ENCODE measurements at places on chromosomes 3 and 15. TPM values are rescaled to one million over a fixed set of nuclear protein-coding genes. Genes with fewer than 3 reads are reported as not detected.
A peak's percentile ranks its signal among the peaks of the same experiment; 100 is the strongest.

The AMT gene
- 2.5 TPM for total RNA-seq

The RETNLB gene
- not detected for total RNA-seq

The HRG gene
- total RNA-seq, result not detected

The GREM1 gene
- 4.5 TPM for total RNA-seq

The PARP15 gene
- 1.0 TPM for total RNA-seq

DNA sequence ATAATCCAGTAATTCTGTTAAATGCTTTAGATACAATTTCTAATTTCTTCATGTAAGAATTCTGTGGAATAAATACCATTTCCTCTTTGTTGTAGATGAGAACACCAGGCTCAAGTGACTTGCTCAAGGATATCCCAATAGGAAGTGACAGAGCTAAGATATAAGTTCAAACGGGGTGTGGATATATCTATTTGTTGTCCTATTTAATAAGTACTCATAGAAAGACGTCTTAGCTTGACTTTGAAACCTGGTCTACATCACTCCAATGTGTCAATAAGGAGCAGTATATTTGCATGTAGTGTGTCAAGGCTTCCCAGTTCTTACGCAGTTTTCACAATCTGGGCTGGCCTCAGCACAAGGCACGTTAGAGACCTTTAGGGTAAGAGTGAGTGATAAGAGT lies 4.7 kb upstream of the GCSAM start:
- no peaks in the 10 kb centered on the region for H3K27me3 ChIP-seq
- no peak overlapping the region for H3K27ac ChIP-seq
- H3K36me3 ChIP-seq, result no peaks in the 10 kb centered on the region
- DNase-seq, result no peak

- H3K36me3 ChIP-seq, result no peaks in the 10 kb centered on the region
- no peak for DNase-seq
- no peaks in the 10 kb centered on the region for H3K4me1 ChIP-seq
- no peak overlapping the region for H3K4me3 ChIP-seq
- no peaks in the 10 kb centered on the region for H3K27me3 ChIP-seq
Observed at GRCh38 chr3:42525736-42526345, 23.4 kb downstream of the VIPR1 start.

- no peaks in the 10 kb centered on the region for H3K27me3 ChIP-seq
- H3K36me3 ChIP-seq, result no peaks in the 10 kb centered on the region
- no peak for DNase-seq
- no peak overlapping the region for H3K4me3 ChIP-seq
- H3K27ac ChIP-seq, result no peak overlapping the region
- H3K4me1 ChIP-seq, result no peaks in the 10 kb centered on the region
Observed at GRCh38 chr3:151445273-151446001, 15.4 kb downstream of the IGSF10 start.

- no peaks in the 10 kb centered on the region for H3K27me3 ChIP-seq
- no peak overlapping the region for H3K4me3 ChIP-seq
- H3K4me1 ChIP-seq, result peaks cover 33% of the 10 kb centered on the region
- DNase-seq, result no peak
Observed at GRCh38 chr3:20074226-20075063, 34.2 kb downstream of the KAT2B start.

- no peaks in the 10 kb centered on the region for H3K27me3 ChIP-seq
- H3K27ac ChIP-seq, result no peak overlapping the region
- no peak for DNase-seq
- H3K4me3 ChIP-seq, result no peak overlapping the region
- no peaks in the 10 kb centered on the region for H3K4me1 ChIP-seq
- H3K36me3 ChIP-seq, result no peaks in the 10 kb centered on the region
Observed at GRCh38 chr15:67786646-67787045, 38.7 kb upstream of the SKOR1 start.

DNA sequence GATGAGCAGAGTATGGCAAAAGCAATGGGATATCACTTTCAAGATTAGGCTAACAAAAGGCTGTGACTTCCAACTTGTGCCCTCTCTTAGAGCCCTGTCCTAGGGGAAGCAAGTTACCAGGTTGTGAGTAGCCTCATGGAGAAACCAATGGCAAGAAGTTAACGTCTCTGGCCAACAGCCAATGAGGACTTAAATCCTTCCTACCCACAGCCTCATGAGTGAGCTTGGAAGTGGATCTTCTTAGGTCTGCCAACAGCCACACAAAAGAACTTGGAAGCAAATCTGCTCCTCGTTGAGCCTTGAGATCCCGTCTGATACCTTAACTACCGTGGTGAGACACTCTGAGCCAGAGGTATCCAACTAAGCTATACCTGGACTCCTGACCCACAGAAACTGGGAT lies 5.7 kb downstream of the NME9 start:
- H3K4me1 ChIP-seq, result peaks cover 14% of the 10 kb centered on the region
- H3K27ac ChIP-seq, result no peak overlapping the region
- no peaks in the 10 kb centered on the region for H3K27me3 ChIP-seq

DNA sequence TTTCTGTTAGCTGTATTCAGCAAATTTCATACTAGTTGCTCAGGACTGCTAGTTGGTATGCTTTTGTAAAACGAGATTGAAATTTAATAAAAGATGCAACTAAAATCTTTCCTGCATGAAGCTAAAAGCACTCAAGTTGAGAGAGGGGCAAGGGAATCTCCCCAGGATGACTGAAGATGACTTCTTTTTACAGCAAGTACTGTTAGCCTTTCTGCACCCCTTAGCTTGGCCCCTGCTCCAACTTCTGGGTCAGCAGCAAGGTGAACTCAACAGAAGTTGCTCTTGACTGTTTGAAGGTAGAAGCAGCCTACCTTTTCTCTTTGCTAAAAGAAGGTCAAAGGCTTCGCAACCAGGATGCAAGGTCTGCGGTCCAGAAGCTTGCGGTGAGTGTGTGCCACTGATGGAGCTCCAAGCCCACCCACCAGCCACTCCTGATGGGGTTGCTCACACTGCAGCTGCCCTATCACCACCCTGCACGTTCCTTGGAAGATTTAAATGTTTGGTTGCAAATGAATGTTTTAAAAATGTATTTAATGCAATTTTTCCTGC lies 32.5 kb downstream of the NME9 start:
- no peak overlapping the region for H3K27ac ChIP-seq
- DNase-seq, result no peak
- no peaks in the 10 kb centered on the region for H3K27me3 ChIP-seq
- H3K4me3 ChIP-seq, result no peak overlapping the region
- H3K36me3 ChIP-seq, result peaks cover 75% of the 10 kb centered on the region
- peaks cover 22% of the 10 kb centered on the region for H3K4me1 ChIP-seq

DNA sequence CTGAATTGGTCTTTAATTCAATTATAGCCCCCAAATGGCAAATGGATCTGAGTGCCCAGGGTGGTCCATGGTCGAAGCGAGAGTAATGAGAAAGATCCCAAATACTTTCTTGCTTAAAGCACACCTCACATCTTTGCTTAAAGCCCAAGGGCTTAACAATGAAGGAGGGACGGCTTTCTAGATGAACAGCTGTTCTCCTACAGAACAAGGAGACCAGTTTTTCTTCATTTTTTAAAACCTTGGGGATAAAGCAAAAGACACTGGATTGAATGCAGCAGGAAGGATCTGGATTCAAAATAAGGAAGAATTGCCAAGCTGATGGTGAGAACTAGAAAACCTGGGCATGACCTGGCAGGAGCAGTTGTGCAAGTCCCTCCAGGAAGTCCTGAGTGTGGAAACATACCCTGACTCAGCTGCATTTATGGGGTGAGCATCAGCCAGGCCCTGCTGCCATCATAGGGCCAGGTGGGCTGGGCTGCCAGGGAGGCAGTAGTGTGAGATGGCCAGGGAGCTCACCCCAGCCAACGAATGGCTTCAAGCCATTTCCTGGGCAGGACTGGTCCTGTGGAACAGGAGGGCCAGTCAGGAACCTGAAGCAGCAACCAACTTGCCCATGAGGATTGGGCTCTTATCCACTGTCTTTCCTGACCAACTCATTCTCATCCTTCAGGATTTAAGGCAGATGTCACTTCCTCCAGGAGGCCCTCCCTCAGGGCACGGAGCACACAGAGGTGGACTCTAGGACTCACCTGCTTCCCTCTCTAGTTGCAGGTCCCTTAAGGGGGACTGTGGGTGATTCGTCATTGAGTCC lies 18.4 kb upstream of the RHCG start:
- H3K36me3 ChIP-seq, result no peaks in the 10 kb centered on the region
- DNase-seq, result no peak
- no peak overlapping the region for H3K27ac ChIP-seq
- no peak overlapping the region for H3K4me3 ChIP-seq
- peaks cover 11% of the 10 kb centered on the region for H3K27me3 ChIP-seq
- no peaks in the 10 kb centered on the region for H3K4me1 ChIP-seq

GRCh38 chr3:124158168-124158881 lies 166.4 kb upstream of the ROPN1 start:
- no peaks in the 10 kb centered on the region for H3K27me3 ChIP-seq
- H3K36me3 ChIP-seq, result no peaks in the 10 kb centered on the region
- no peak for DNase-seq
- H3K4me1 ChIP-seq, result peaks cover 4% of the 10 kb centered on the region

DNA sequence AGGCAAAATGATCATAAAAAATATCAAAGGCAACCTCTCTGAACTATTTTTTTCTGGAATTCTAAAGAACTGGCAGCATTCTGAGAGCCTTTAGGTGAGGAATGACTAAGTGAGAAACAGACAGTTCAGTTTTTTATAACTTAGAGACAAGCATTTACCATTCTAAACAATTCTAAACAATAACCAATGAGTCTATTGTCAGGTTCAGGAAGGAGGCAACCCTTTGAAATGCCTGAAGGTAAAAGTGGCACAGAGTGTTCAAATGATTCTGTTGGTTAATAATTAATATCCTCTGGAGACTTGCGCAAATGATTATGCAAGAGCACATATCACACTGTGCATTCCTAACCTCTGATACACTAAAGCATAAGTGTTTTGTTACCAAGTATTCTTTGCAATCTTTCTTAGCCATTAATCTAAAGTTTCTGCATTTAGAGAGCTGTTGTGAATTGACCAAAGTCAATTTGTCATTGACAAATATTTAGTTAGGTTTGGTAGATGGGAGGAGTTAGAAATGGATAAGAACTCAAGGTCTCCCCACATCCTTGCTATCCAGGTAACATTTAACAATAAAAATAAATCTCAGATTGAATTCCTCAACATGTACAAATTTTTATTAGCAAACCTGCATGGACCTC lies 9.2 kb upstream of the TGFBR2 start:
- no peak overlapping the region for H3K4me3 ChIP-seq
- no peak overlapping the region for H3K27ac ChIP-seq
- H3K27me3 ChIP-seq, result no peaks in the 10 kb centered on the region
- peaks cover 6% of the 10 kb centered on the region for H3K4me1 ChIP-seq
- no peaks in the 10 kb centered on the region for H3K36me3 ChIP-seq

GRCh38 chr3:152737021-152737908 lies 97.7 kb upstream of the P2RY1 start:
- H3K4me1 ChIP-seq, result peaks cover 9% of the 10 kb centered on the region
- H3K4me3 ChIP-seq, result no peak overlapping the region
- H3K27me3 ChIP-seq, result no peaks in the 10 kb centered on the region
- H3K27ac ChIP-seq, result no peak overlapping the region
- H3K36me3 ChIP-seq, result no peaks in the 10 kb centered on the region

- no peak for DNase-seq
- H3K36me3 ChIP-seq, result no peaks in the 10 kb centered on the region
- H3K4me3 ChIP-seq, result no peak overlapping the region
- H3K4me1 ChIP-seq, result peaks cover 39% of the 10 kb centered on the region
- H3K27ac ChIP-seq, result peak overlapping the region; percentile 82
Observed at GRCh38 chr15:70726753-70727152, 36.6 kb downstream of the UACA start.

- H3K27me3 ChIP-seq, result no peaks in the 10 kb centered on the region
- H3K4me3 ChIP-seq, result no peak overlapping the region
- no peak for DNase-seq
- no peak overlapping the region for H3K27ac ChIP-seq
- H3K36me3 ChIP-seq, result no peaks in the 10 kb centered on the region
Observed at GRCh38 chr3:142676151-142676550, 47.7 kb upstream of the TRPC1 start.

DNA sequence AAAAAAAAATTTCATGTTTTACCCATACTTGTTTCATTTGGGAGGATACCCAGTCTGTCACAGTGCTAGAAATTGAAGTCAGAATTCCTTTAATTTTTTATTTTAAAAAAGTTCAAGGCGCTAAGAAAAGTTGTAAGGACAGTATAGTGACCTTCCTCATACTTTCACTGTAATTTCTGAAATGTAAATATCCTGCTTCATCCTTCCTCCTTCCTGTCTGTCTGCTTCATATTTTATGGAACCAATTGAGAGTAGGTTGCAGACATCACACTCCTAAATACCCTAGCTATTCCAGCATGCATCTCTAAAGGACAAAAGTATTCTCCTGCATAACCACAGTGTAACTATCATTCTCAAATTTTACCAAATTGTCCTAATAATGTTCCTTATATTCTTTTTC lies 35.8 kb downstream of the CMTM8 start:
- H3K36me3 ChIP-seq, result no peaks in the 10 kb centered on the region
- no peaks in the 10 kb centered on the region for H3K4me1 ChIP-seq
- H3K27me3 ChIP-seq, result no peaks in the 10 kb centered on the region
- H3K27ac ChIP-seq, result no peak overlapping the region
- H3K4me3 ChIP-seq, result no peak overlapping the region

- no peak for DNase-seq
- no peaks in the 10 kb centered on the region for H3K36me3 ChIP-seq
- H3K4me3 ChIP-seq, result no peak overlapping the region
- no peaks in the 10 kb centered on the region for H3K4me1 ChIP-seq
Observed at GRCh38 chr3:136624894-136625815, 127.0 kb downstream of the STAG1 start.

DNA sequence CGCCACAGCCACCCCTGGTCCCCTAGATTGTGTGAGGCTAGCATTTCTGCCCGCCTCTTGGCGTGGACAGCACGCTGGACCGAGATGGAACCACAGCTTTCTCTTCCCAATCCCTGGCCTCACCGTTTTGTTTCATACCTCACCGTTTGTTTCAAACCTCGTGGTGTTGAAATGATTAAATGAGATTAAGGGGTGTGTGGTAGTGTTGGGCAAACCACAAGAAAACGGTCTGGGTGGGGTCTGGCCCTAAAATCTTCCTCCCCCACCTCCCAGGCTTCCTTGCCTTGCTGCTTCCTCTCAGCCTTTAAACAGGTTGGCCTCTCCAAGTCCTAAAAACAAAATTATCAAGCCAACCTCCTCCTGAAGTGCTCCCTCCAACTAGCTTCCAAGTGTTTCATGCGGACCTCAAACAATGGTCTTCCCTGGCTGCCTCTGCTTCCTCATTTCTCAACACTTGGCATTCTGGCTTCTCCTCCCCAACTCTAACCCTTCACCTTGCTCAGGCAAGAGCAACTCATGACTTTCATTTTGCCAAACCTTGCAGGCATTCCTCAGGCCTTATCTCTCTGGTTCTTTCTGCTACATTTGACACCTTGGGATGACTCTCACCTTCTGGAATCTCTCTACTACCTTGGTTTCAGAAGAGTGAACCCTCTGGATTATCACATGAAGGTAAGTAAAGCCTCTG lies 1.4 kb upstream of the ATP13A3 start:
- H3K4me3 ChIP-seq, result peak overlapping the region; percentile 74
- no peaks in the 10 kb centered on the region for H3K36me3 ChIP-seq
- H3K4me1 ChIP-seq, result peaks cover 22% of the 10 kb centered on the region

GRCh38 chr3:103818398-103818797 lies 1383.6 kb downstream of the ZPLD1 start:
- no peak overlapping the region for H3K4me3 ChIP-seq
- H3K36me3 ChIP-seq, result no peaks in the 10 kb centered on the region
- no peaks in the 10 kb centered on the region for H3K4me1 ChIP-seq
- H3K27me3 ChIP-seq, result no peaks in the 10 kb centered on the region

GRCh38 chr3:115478359-115478758 lies 145.0 kb upstream of the GAP43 start:
- DNase-seq, result no peak
- peaks cover 2% of the 10 kb centered on the region for H3K27me3 ChIP-seq
- H3K36me3 ChIP-seq, result no peaks in the 10 kb centered on the region
- no peaks in the 10 kb centered on the region for H3K4me1 ChIP-seq

Data from psoas muscle (tissue), 8 donors.